NB4 (cell line): ENCODE measurements at places on chromosomes 11 and 22.

DNA sequence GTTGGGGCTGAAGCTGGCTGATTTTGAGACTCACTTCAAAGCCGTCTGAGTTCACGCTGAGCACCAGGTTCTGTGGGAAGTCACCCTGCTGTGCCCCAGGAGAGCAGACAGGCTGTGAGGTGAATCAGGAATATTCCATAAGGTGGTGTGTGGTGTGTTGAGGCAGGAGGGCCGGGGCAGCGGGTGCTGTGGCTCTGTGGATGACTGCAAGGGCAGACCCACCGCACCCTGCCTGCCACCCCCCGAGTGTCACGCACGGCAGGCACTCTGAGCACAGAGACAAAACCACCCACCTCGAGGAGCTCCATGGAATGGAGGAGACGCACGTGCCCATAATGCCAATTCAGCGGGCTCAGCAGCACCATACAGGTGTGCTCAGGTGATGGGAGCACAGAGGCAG, 147.8 kb downstream of the PKNOX2 start:
- DNase-seq, result no peak

GRCh38 chr11:78076733-78077403, 2.8 kb downstream of the NDUFC2 start:
- DNase-seq, result no peak

DNA sequence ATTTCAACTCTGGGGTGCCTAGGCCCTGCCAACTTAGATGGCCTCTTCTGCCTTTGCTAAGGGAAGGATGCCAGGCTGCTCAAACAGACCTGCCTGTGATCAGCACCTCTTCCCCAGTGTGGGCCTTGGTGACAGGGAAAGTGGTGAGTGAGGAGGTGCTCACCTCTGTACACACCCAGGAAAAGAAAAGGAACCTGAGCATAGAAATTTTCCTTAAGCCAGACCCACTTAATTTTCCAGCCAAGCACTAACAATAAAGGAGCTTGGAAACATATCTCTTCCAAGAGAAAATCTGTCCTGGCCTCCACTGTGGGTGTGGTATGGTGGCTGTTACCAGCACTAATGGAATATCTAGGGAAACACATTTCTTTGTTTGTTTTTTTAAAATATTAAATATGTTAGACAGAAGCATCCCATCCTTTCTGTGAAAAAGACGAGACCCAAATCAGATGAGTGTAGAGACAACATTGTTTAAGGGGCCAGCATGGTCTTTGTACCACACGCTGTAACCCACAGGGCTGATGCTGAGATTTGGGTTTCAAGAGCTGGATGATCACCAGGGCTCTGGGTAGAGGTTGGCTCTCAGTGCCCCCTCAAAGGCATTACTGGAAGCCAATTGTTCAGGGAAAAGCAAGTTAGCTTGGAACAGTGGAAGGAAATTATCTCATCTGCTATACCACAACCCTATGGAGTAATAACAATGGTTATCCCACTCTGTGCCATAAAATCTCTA, 472.2 kb downstream of the INSC start:
- no peak for DNase-seq

DNA sequence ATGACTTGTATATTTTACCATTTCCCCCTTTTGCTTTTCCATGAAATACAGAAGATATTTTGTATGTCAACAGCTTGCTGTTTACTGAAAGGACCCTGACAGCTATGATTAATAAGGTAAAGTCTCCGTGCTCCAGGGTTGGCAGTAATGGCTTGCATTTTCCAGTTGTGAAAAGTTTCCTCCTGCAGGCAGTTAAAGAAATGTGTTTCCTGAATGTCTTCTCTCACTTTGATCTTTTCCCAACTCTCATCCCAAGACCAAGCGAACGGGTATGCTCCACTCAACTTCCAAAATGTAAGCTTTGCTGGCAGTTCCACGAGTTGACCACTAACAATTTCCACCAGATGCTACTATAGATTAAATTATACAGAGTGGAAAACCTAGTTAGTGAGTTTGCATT, 8.9 kb downstream of the FIBIN start:
- no peak for DNase-seq

DNA sequence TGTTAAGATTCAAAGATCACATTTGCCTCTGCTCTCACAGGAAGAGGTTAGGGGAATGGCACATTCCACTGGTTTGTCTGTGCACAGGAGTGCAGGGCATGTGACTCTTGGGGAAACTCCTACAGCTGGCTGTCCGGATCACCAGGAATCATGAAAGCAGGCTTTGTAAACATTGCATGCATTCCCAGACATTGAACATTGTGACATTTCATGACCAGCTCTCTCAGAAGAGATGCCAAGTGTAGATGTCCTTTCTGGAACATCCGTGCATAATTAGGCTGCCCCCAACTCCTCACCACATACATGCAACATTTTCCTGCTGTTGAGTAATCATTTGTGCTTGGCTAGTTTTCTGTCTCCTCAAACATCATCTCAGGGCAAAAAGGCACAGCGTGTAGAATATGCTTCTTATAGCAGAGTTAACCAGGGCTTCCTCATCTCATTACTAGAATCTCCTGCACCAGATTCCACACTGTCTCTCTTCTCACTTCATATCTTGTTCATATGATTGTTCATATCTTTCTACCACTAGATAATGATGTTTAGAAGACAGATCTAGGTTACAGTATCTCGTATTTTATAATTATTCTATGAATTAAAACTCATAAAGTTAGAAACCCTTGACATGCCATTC, 694.7 kb downstream of the NTM start:
- no peak for DNase-seq

- DNase-seq, result no peak
Observed at GRCh38 chr11:11806074-11806473, 35.7 kb upstream of the USP47 start.
